Diencephalon (tissue), 1 donor: ENCODE measurements at places on chromosomes 6 and 20. TPM values are rescaled to one million over a fixed set of nuclear protein-coding genes. Genes with fewer than 3 reads are reported as not detected.

Gene RAD21L1
- total RNA-seq = not detected

Gene FLOT1
- total RNA-seq = 62.5 TPM

Gene RSPH9
- total RNA-seq = 6.0 TPM

Gene WFDC6
- not detected for total RNA-seq

Gene BPIFB1
- total RNA-seq = not detected

Gene KCNB1
- 14.8 TPM for total RNA-seq

Gene CAGE1
- total RNA-seq = not detected

Gene JPH2
- total RNA-seq = 0.46 TPM

Gene NR2E1
- 11.1 TPM for total RNA-seq

Gene SLC35F1
- 121 TPM for total RNA-seq

Gene RUNX2
- 0.23 TPM for total RNA-seq

Gene KCNK15
- not detected for total RNA-seq

Gene AGER
- total RNA-seq = 0.92 TPM
